ENCODE measurements at places on chromosomes 16 and 17.
A peak's percentile ranks its signal among the peaks of the same experiment; 100 is the strongest.

GRCh38 chr16:788399-789126 is at the start of gene CHTF18:
Gene CHTF18, plus strand, starts transcription at chr16:788620. Its CDS starts 65 bp downstream, at chr16:788685.
- peak; percentile 93 for DNase-seq

DNA sequence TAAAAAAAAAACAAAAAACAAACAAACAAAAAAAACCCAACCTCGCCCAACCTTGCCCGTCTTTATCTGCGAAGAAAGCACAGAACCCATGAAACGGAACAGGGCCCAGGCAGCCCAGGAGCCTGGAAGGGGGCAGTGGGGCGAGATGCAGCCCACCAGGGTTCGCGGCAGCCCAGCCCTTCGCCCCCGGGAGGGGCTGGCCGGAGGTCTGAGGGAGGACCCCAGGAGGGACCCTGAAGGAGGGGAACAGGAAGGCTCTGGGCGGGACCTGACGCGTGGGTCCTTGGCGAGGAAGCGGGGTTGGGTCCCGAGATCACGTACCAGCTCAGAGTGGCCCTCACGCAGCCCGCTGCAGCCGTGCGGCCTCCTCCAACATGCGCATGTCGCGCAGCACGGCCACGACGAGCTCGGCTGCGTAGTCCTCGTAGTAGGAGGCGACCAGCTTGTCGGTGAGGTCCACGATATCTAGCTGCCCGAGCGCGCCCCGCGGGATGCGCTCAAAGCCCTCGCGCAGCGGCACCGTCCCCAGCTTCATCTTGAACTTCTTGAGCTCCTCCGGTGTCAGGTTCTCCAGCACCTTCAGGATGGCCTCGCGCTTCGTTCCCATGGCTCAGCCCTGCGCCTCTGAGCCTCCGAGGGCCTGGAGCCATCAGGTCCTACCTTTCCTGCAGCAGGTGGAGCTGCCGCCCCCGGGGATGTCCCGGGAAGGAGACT is at the start of gene PYDC1:
PYDC1 (minus strand) TSS at position 714 of the 714 bp plus-strand sequence; CDS start at position 607, 107 bp downstream.
- DNase-seq, result no peak

DNA sequence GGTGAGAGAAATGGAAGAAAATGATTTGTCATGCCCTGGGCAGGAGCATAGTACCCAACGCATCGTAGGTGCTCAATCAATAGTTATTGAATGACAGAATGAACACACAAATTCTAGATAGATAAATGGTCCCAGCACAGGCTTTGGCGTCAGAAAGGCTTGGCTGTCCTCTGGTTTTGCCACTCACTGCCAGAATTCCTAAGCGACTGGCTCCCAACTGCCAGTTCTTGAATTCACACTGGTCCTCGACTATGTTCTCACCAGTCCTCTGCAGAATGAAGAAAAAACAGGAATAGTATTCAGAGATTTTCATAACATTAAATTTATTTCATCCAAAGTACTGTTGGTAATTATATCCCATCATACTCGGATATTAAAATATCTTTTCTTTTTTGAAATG is 163.1 kb upstream of the NOL11 start:
- no peak for DNase-seq

DNA sequence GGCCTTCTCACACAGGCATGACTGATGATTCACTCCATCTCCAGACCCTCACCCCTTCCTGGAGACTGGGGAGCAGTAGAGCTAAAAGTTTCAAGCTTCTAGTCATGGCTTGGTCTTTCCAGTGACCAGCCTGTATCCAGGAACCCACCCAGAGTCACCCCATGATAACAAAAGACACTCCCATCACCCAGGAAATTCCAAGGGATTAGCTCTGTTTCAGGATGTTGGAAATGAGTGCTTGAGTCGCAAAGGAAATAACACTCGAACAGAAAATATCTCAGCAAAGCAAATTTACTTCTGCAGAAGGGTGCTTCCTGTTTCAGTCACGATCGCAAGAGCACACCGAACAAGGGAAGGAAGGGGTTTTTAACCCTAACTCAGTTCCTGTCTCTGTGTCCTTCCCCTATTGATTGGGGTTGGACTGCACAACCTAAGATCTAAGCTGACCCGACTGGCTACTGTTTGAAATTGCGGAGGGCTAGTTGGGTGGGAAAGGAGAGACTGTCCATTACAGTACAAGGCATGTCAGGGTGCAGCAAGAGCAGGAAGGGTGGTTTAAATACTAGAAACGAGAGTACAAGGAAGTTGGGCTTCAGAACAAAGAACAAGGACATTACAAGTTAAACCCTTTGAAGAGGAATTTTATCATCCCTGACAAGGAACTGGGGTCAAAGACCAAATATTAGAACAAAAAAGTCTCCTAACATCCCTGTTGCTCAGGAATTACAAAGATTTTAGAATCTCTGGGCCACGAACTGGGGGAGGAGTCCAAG is 224.4 kb upstream of the CACNG5 start:
- DNase-seq, result no peak

DNA sequence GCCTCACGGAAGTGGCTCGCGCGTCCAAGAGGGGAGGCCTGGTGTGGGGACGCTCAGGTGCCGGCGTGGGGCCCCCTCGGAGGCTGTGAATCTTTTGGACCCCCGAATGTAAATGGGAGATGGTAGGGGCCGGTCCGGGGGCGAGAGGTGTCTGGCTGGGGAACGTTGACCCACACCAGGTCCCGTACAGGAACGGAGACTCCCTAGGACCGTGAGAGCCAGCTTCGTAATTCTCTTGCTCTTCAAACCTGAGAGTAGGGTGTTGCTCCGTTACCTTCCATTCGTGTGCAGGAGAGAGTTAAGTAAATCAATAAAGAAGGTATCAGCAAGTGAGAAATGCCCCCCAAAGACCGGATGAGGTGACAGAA is 481 bp downstream of the LYRM1 start:
- DNase-seq, result no peak

All from HCEC 1CT (cell line).